ENCODE measurements at places on chromosomes 5 and 9. TPM values are rescaled to one million over a fixed set of nuclear protein-coding genes. Genes with fewer than 3 reads are reported as not detected.

The THBS4 gene
- total RNA-seq = 0.68 TPM

The BTNL8 gene
- 0.57 TPM for total RNA-seq

The PAEP gene
- 0.27 TPM for total RNA-seq

The SH3RF2 gene
- 0.58 TPM for total RNA-seq

The KIF4B gene
- 0.03 TPM for total RNA-seq

The SPINK4 gene
- total RNA-seq = not detected

The BTNL9 gene
- 1.6 TPM for total RNA-seq

The NDUFAF2 gene
- total RNA-seq = 76.3 TPM

The COL5A1 gene
- total RNA-seq = 11.1 TPM

The MOB3B gene
- not detected for total RNA-seq

The GPR151 gene
- total RNA-seq = not detected

The C5orf46 gene
- total RNA-seq = not detected

The SPATA31A5 gene
- not detected for total RNA-seq

The ORM2 gene
- total RNA-seq = not detected

The PCDHGC3 gene
- 62.5 TPM for total RNA-seq

The IDNK gene
- 7.3 TPM for total RNA-seq

The GABRA1 gene
- not detected for total RNA-seq

The FXN gene
- 3.1 TPM for total RNA-seq

The CATSPER3 gene
- not detected for total RNA-seq

The TTC16 gene
- 0.16 TPM for total RNA-seq

The DMRT1 gene
- not detected for total RNA-seq

The PCYOX1L gene
- total RNA-seq = 10.0 TPM

The GADD45G gene
- total RNA-seq = not detected

The CCDC187 gene
- under 0.01 TPM for total RNA-seq

The LCN2 gene
- total RNA-seq = 4.4 TPM

The GPRIN1 gene
- total RNA-seq = 10.1 TPM

The SRP19 gene
- 108 TPM for total RNA-seq

The TRPM3 gene
- 1.6 TPM for total RNA-seq

The ABLIM3 gene
- total RNA-seq = 3.5 TPM

Data from A375 (cell line).